ENCODE measurements at places on chromosomes 6 and 20.

DNA sequence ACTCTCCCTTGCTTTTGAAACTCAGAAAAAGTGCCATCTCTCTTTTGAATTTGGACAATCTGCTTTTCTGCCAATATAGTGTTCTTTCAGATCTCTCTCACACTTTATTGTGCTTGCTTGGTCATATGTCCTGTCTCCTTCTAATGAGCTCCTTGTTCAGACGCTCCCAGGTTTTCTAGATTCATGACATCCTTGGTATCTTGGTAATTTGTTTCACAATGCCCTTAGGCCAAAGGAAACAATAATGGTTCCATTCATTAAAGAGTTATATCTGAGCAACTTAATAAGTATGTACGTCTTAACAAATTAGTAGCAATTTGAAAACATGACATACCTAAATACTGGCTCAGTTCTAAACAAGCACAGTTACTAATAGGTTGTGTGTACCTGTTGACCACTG is 293.4 kb upstream of the SPTLC3 start:
- DNase-seq, result no peak

GRCh38 chr6:164396071-164397047 is 913.0 kb downstream of the C6orf118 start:
- no peak for DNase-seq

- no peak for DNase-seq
These were observed 1.6 kb upstream of the TOMM6 start for GRCh38 chr6:41785689-41786450.

DNA sequence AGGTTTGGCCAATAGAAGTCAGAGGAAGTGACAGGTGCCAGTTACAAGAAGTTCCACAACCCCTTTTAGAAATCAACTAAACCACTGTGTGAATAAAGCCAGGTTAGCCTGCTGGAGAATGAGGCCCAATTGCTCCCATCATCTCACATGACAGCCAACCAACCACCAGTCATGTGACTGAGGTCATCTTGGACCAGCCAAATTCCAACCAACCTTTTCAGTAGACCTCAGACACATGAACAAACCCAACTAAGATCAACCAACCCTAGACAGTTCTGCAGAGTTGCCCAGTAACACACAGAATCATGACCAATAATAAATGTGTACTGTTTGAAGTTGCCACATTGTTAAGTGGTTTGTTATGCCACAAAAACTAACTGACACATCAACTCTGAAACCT is 44.6 kb upstream of the GGTLC1 start:
- no peak for DNase-seq

- peak; percentile 13 for DNase-seq
These were observed 58.2 kb upstream of the IL20RA start for GRCh38 chr6:137102851-137103492.

- DNase-seq, result no peak
These were observed 13.5 kb upstream of the TAF4 start for GRCh38 chr20:62079166-62079565.

GRCh38 chr6:96795481-96795880 is 41.8 kb downstream of the GPR63 start:
- DNase-seq, result no peak

GRCh38 chr20:53750827-53751619 is 157.4 kb upstream of the ZNF217 start:
- peak; percentile 43 for DNase-seq

DNA sequence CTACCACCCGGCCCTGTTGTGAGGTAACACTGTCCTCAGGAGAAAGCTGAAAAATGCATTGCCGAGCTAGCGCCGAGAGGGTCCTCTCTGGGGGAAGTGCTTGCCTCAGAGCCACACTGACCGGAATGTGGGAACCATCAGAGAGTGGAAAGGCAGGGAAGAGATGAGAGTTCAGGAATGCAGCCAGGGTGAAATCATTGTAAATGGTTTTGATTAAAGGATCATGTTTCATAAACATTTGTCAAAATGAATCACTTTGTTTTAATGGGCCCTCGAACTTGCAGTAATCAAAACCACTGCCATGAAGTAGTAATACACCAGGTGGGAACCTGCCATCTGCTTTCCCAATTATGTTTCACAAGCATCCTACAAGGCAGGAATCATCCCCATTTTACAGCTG is 16.9 kb upstream of the IL17F start:
- no peak for DNase-seq

DNA sequence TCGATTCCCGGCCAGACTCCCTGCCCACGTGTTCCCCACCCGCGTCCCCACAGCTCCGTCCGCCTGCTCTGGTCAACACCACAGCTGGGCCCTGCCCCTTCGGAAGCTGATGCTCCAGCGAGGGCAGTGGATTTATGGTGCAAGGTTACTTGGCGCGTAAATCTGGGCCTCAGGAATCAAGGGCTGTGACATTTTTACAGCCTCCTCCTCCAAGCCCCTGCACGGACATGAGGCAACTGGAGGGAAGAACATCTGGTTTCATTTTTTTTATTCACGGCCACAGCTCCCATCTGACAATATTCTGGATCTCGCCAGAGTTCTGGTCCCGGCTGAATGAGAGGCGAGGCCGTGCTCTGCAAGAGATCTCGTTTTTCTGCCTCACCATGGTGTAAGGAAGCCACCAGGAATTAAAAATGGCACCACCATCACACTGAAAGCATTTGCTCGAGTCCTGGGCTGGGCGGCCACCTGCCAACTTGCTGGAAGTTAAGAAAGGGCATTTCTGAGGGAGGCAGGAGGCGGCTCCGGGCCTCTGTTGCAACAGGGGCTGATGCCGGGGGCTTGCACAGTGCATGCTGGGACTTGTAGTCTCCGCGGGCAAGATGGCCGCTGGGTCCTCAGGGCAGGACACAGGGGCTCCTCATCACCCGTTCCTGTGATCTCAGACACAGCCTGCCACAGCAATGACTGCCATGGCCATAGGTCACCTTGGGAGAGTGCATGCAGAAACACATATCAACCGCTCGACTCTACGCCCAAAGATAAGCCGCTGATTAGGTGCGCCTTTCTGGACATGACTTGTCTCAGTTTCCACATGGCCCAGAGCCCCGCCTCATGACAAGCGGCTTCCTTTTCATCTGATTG is 148.5 kb downstream of the LY86 start:
- DNase-seq, result no peak

- DNase-seq, result no peak
These were observed 45.9 kb downstream of the PSMG4 start for GRCh38 chr6:3304500-3305215.

DNA sequence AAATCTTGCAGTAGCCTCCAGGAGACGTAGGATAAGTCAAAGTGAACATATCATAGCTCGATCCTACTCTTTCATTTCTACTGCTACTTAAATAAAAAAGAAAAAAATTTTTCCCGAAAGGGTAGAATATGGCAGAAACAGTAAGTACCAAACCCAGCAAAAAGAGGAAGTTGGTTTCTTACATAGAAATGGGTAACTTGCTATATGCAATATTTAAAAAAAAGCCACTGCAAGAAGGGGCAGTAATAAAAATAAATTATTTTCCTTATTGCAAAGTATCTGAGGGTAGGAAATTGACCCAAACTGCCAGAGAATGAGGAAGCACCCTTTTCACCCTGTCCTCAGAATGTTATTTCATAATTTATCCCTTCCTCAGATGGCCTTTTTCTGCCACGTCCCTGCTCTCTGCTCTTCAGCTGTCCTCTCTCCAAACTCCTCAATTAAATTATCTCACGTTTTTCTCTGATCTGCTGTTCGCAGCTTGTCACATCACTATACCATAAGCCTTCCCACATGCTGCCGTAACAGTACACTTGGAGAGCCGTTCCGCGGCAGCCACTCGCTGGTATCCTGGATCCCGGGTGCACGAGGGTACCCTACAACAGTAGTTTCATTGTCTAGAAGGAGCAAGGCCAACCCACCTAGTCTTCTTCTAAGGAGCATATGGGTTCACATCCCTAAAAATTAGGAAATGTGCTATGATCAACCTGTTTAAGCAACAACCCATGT is 149.6 kb downstream of the BACH2 start:
- DNase-seq, result no peak

DNA sequence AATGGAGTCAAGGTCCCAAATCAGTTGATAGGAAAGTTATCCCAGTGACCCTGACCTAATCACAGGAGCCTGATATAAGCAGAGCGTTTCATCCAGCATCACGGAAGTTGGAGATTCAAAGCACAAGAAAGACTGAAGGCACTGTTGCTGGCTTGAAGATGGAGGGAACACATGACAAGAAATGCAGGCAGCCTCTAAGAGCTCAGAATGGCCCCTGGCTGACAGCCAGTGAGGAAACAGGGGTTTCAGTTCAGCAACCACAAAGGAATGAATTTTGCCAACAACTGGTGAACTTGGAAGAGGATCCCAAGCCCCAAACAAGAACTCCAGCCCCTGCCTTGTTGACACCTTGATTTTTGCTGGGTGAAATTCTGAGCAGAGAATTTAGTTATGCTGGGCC is 778.5 kb downstream of the MAFB start:
- no peak for DNase-seq

DNA sequence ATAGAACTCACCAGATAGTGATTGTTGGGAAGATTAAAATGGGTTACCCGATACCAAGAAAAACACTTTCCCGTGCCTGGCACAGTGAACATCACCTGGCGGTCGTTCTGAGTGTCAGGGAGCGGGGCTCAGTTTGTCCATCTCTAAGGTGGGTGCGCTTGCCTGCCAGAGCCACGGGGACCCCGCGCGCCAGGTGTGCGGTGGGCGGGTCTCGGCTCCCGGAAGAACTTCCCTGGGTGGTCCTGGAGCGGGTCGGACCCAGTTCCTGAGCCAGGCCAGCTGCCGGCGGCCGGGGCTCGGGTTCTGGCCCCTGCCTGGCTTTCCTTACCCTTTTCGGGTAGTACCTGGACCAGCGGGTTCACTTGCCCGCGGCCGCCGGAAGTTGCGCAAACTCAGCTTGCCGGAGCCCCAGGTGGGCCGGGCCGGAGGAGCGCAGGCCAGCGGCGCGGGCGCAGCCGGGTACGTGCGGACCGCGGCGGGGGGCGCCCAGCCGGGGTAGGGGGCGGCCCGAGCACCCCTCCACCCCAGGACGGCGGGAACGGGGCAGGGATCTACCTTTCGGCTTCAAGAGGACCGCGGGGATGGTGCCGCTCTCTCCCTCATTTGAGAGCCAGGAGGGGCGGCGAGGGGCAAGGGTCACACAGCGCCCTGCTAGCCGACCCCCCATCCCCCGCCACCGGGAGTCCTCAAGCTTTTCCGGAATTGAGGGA is 7.5 kb downstream of the FAM110A start:
- DNase-seq, result no peak

DNA sequence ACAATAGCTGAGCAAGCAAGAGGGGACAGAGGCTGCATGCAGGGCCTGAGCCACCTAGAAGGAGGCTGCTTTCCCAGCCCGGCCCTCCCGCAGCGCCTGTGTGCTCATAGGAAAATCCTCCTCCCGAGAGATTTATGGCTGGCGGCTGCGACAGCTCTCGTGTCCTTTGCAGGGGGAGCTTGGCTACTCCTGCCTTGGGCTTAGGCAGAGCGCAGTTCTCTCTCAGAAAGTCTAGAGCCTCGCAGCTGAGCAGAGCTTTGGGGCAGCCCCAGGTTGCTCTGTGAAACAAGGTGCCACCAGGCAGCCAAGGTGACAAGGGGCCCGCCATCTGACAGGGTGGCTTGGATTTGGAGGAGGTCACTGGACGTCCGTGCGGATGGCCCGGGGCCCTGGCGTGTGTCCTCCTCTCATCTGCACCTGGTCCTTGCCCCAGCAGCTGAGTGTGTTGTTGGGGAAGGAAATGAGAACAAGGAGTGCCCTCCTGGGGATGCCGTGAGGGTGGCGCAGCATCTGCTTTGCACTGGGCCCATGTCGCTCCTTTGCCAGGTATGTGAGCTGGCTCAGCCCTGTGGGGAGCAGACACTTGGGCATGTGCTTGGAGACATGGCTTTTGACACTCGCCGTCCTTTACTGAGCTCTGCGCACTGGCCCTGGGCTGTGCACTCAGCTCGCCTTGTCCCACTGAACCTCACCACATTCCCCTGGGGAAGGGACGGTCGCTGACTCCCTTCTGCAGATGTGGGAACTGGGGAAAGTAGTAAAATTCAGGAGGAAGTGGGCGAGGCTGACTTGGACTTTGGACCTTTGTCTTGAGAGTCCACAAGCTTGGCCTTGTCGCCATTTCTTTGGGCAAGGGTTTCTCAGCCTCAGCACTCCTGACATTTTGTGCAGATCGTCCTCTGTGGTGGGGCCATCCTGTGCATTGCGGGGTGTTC is 41.9 kb downstream of the EDN3 start:
- DNase-seq, result no peak

DNA sequence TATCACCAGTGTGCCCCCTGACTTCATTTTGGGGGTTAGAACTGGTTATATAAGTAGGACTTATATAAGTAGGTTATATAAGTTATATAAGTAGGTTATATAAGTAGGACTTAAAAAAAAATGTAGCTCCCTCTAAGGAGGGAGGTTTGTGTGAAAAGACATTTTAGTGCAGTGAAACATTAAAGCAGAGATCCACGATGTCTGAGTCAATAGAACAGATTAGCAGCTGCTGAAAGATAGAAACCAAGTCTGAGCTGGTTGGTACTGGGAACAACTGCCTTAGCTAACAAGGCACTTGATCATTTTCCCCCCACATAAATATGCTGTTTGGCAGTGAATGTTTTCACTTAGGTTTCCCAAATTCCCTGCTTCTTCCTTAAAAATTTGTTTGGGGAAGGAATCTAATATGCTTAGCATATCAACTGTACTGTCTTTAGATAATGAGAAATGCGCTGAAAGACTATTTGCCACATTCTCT is 2.1 kb upstream of the RPS12 start:
- no peak for DNase-seq

DNA sequence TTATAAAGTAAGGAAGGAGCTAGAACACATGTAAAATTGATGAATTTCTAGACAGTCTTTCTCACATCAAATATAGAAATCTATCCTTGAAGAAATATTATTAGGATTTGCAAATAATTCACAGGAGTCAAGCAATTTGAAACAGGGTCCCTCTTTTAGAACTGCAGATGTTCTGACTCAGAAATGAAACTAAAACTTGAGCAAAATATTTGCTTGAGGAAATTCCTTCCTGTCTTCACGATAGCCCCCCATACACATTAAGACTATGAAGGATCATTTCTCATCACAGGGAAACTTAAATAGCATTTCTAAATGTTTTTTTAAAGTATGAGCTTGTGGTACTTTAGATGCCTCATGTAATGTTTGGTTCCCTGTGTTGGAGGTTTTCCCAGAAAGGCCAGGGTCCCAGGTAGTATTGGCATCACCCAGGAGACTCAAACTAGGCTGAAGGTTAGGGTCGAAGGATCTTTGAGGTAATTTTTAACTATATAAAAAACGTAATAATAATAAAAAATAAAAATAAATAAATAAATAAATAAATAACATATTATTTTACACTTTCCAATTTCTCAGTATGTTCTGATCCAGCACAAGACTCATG is 144.0 kb upstream of the TBX18 start:
- DNase-seq, result no peak

GRCh38 chr6:161141173-161141572 is 132.7 kb downstream of the AGPAT4 start:
- no peak for DNase-seq

- no peak for DNase-seq
These were observed 12.1 kb upstream of the BTBD3 start for GRCh38 chr20:11905460-11906179.

GRCh38 chr6:87049779-87050178 is 45.1 kb downstream of the CGA start:
- DNase-seq, result no peak
